ENCODE measurements at places on chromosomes 11 and 22.

DNA sequence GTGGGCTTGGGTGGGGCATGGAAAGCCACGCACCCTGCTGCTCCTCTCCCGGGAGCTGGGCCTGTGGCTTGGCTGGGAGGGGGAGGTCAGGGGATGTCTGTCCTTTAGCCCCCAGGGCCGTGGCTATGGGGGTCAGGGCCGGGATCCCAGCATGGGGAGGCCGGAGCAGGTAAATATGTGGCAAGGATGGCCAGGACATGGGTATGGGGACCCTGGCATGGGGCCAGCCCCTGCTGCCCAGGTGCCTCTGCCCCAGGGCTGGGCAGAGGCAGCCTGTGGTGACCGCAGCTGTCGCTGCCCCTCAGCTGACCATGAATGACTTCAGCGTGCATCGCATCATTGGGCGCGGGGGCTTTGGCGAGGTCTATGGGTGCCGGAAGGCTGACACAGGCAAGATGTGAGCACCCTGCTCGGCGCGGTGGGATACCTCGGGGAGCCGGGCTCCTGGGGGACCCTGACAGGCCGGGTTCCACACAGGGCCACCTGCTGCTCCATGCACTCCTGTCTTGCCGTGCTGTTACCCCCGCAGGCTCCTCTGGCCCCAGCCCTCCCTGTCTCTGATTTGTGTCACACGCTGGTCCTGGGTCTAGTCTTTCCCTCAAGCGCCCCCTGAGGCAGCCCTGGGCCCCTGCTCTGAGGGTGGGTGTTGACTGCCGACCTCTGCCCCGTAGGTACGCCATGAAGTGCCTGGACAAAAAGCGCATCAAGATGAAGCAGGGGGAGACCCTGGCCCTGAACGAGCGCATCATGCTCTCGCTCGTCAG is 8.1 kb upstream of the ANKRD13D start:
- DNase-seq = no peak

GRCh38 chr11:2759228-2760195 is 59.7 kb upstream of the KCNQ1OT1 start:
- no peak for DNase-seq

- DNase-seq = no peak
These were observed 67.4 kb upstream of the RASSF10 start for GRCh38 chr11:12941671-12942070.

DNA sequence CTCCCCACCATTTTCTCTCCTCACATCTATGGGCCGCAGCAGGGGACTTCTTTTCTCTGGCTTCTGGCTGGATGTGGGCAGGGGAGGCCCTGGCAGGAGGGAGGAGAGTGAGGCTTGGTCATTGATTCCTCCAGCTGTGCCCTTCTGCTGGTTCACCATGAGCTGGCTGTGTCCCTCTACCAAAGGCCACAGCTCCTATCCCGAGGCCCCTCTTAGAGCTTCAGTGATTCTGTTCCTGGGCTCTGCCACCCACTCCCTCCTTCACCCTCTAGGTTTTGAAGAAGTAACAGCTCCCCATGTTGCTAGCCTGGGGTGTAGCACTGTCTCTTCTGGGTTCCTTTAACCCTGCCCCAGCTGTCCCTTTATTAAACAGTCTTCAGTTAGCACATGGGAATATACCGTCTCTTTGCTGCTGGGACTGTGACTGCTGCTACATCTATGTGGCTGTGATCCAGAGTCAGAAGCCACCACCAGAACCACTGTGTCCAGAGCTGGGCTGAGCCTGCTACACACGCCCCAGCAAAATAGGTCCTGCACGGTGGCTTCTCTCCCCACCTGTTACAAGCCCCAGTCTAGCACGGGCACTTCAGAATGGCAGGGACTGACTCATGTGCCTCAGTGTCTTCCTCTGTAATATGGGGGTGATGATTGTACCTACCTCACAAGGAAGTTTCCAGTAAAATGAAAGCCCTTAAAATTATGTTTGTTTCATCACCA is 578 bp upstream of the PARVG start:
- DNase-seq = peak; percentile 36

- DNase-seq = no peak
These were observed 82.0 kb downstream of the KCNJ1 start for GRCh38 chr11:128785141-128785540.

DNA sequence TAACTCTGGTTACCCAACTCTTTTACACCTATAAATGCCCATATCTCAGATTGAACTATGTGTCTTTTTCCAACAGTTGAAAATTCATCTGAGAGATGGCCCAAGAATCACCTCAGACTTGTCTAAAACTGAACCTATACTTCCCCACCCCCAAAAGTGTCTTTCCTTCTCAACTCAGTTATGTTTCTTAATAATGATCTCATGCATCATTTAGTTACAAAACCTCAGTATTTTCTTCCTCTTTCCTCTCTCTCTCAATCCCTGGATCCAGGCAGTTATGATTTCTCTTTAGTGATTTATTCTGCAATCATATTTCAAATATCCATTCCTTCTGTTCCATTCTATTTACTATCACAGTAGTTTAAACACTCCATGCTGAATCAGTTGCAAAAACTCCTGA is 32.3 kb upstream of the ADSL start:
- DNase-seq = no peak

GRCh38 chr11:1817511-1817910 is 17.3 kb upstream of the SYT8 start:
- DNase-seq = no peak

All from KBM-7 (cell line).